ENCODE measurements at places on chromosomes 6 and 20. TPM values are rescaled to one million over a fixed set of nuclear protein-coding genes. Genes with fewer than 3 reads are reported as not detected.

The PRRT1 gene
- 0.60 TPM for polyA plus RNA-seq

The CGAS gene
- polyA plus RNA-seq, result 19.9 TPM

- no peak for DNase-seq
- H3K27me3 ChIP-seq, result peaks cover 17% of the 10 kb centered on the region
- H3K36me3 ChIP-seq, result no peaks in the 10 kb centered on the region
- no peak within 1 kb of the TSS for H3K27ac ChIP-seq
These were observed at the start of gene EYA2 for GRCh38 chr20:46894579-46894958. EYA2 (plus strand) TSS chr20:46894843; CDS start chr20:46990011, 95,168 bp downstream.

DNA sequence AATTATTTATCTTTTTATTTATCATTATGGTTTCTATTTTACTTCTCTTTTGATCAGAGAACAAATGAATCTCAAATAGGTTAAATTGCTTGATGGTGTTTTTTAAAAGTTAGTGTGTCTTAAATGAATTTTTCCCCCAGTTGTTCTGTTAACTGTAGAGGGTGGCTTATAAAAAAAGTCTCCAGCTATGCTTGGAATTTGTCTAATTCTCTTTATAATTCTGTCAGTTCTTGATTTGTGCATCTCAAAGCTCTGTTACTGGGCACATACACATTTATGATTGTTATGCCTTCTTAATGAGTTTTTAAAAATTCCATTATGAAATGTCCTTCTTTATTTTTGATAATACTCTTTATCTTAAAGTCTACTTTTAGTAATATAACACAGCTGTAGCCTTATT, 58.0 kb downstream of the LIN28B start:
- no peak overlapping the region for H3K4me3 ChIP-seq
- no peaks in the 10 kb centered on the region for H3K36me3 ChIP-seq
- no peaks in the 10 kb centered on the region for H3K27me3 ChIP-seq
- no peak overlapping the region for H3K27ac ChIP-seq
- DNase-seq, result no peak
- H3K4me1 ChIP-seq, result no peaks in the 10 kb centered on the region

DNA sequence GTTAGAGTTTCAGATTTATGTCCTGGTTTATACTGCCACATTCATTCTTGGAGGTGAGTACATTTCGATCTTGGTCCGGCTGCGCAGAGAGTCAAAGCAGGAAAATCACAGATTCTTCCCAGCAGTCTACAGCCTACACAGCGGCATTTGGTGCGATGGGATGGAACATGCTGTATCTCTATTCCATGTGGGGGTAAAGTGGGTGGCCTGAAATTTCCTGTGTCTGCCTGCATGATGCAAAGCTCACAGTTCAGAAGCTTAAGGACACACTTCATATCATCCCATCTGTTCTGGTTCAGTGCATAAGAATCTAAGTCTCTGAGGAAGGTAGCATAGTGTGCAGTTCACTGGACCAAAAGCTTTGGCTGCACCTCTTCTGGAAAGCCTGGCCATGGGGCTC, at the start of gene DEFB127:
Gene DEFB127 (plus strand): TSS at position 301 of the 400 bp plus-strand sequence. CDS start 91 bp downstream, at position 392.
- no peaks in the 10 kb centered on the region for H3K36me3 ChIP-seq
- H3K27ac ChIP-seq, result no peak within 1 kb of the TSS
- H3K4me3 ChIP-seq, result no peak within 1 kb of the TSS
- no peak for DNase-seq
- H3K27me3 ChIP-seq, result no peaks in the 10 kb centered on the region
- H3K4me1 ChIP-seq, result no peaks in the 10 kb centered on the region
